ENCODE measurements at places on chromosomes 3 and 15. TPM values are rescaled to one million over a fixed set of nuclear protein-coding genes. Genes with fewer than 3 reads are reported as not detected.
A peak's percentile ranks its signal among the peaks of the same experiment; 100 is the strongest.

- DNase-seq: peak; percentile 83
These were observed 32.6 kb downstream of the SEMA7A start for GRCh38 chr15:74400915-74401757.

SMAD6 gene
- 0.41 TPM for total RNA-seq

GRCh38 chr3:18113417-18113816, 311.7 kb downstream of the SATB1 start:
- no peak for DNase-seq

GRCh38 chr3:113287111-113287802, 75.9 kb downstream of the BOC start:
- DNase-seq: no peak

SST gene
- not detected for total RNA-seq

DNA sequence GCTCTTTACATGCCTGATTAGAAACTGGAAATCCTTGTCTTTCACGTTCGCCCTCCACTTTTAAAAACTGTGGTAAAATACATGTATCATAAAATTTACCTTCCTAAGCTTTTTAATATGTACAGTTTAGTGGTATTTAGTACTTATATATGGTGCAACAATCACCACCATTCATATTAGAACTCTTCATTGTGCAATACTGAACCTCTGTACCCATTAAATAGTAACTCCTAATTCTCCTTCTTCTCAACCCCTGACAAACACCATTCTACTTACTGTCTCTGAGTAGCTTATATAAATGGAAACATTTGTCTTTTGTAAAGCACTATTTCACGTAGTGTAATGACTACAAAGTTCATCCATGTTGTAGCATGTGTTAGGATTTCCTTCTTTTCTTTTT, 28.2 kb downstream of the GRM2 start:
- DNase-seq: no peak

GRCh38 chr3:42035816-42036482, 55.2 kb upstream of the TRAK1 start:
- DNase-seq: no peak

- no peak for DNase-seq
These were observed 29.6 kb upstream of the RBP2 start for GRCh38 chr3:139505829-139506386.

GRCh38 chr3:139830817-139831216, 104.2 kb upstream of the CLSTN2 start:
- no peak for DNase-seq

GRCh38 chr3:20060974-20061685, 20.9 kb downstream of the KAT2B start:
- no peak for DNase-seq

- no peak for DNase-seq
These were observed 108.4 kb downstream of the OXNAD1 start for GRCh38 chr3:16373341-16373946.

SCN10A gene
- not detected for total RNA-seq

ZPLD1 gene
- not detected for total RNA-seq

MOBP gene
- not detected for total RNA-seq

DNA sequence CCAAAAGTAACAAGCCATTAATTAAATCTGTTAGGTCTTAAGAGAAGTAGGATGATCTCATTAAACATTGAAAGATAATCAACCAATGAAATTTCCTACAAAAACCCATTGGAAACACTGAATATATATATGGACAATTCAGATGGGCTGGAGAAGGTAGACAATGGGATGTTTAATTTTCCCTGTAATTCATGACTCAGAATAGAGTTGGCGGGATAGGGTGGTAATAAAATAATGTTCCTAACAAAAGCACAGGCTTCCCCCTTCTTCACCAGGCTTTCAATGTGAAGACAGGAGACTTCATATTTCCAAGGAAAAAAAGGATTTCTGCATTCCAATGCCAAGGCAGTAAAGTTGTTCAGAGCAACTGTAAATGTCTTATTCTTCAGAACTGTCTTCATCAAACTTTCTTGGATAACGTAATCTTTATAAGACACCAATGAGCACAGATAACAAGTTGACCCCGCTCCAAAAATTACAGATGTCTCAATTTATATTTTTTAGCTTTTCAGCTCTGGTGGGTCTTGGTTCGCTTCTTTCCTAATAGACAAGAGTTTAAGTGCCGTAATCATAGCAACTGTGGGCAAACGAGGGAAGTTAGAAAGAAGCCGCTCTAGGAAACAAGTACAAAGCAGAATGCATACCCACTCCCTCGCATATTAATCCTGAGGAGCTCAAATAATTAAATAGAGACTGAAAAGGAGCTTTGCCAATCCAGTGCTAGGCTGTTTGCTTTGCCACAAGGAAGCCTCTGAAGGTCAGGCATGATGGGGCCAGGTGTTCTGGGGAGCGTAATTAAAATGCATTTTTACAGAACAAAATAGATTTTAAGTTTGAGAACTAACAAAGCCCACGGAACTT, 377.0 kb downstream of the FOXP1 start:
- DNase-seq: no peak

ARRDC4 gene
- total RNA-seq: 0.94 TPM

MRAS gene
- 0.07 TPM for total RNA-seq

GRCh38 chr3:81550415-81550814, 211.0 kb downstream of the GBE1 start:
- DNase-seq: no peak

GRCh38 chr3:46368569-46368968, 2.2 kb upstream of the CCR5 start:
- peak; percentile 79 for DNase-seq

MYEF2 gene
- 25.7 TPM for total RNA-seq

DNA sequence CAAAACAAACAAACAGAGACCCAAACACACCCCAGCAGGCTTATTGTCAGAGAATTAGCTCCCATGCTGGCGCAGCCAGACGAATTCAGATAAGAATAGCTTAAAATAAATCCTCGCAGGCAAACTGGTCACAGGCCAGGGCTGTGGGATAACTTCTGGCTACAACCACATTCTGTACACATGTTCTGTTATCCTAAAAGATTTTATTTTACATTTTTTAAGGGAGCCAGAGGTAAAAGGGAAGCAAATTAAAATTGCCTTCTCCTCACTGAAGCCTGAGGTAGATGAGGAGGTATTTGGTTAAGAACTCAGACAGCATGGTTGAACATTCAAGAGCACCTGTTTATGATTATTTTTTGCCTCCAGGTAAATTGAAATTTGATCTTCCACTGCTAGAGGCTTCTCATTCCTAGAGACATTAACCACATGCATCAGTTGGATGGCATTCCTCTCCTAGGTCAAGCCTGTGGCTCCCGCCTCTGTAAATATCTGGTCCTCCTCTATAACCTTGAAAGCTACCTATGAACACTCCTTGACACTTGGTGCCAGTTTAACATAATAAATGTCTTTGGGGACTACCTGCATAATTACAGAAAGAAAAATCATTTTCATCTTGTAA, 190.3 kb downstream of the SATB1 start:
- no peak for DNase-seq

EHD4 gene
- total RNA-seq: 22.3 TPM

DNA sequence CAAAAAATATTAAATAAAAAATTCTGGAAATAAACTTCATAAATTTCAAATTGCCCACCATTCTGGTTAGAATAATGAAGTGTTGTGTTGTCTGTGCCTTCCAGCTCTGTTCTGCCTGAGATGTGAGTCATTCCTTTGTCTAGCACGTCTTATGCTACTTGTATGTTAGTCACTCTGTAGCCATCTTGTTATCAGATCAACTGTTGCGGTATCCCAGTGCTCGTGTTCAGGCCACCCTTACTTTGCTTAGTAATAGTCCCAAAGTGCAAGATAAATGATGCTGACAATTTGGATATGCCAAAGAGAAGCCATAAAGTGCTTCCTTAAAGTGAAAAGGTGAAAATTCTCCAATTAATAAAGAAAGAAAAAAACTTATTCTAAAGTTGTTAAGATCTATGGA, 527.5 kb downstream of the NAALADL2 start:
- no peak for DNase-seq

DNA sequence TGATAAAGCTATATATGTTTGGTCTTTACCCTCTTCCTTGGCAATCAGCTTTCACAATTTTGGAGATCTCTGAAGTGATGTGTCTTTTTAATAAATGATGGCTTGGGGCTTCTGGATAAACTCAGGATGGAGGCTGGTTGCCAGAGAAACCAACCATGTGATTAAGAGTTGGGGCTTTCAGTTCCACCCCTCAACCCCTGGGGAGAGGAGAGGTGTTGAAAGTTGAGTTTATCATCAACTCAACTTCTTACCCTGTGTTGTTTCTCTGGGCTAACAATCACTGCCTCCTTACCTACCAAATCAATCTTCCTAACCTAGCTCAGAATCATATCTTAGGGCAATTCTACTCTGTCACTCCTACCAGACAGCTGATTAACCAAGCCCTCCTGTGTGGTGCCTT, 735.8 kb downstream of the ZPLD1 start:
- DNase-seq: no peak

CACNA2D3 gene
- total RNA-seq: not detected

DNA sequence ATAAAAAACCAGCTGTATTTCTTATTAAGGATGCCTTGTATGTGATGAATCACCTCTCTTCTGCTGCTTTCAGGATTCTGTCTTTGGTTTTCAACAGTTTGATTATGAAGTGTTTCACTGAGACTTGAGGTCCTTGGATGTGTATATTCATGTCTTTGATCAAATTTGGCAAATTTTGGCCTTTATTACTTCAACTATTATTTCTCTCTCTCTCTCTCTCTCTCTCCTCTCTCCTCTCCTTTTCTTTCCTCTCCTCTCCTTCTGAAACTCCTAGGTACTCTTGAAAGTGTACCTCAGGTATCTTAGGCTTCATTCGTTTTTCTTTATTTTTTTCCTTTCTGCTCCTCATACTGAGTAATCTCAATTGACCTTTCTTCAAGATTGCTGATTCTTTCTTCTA, 43.3 kb downstream of the LSM3 start:
- no peak for DNase-seq

SLC27A2 gene
- total RNA-seq: 9.9 TPM

DNA sequence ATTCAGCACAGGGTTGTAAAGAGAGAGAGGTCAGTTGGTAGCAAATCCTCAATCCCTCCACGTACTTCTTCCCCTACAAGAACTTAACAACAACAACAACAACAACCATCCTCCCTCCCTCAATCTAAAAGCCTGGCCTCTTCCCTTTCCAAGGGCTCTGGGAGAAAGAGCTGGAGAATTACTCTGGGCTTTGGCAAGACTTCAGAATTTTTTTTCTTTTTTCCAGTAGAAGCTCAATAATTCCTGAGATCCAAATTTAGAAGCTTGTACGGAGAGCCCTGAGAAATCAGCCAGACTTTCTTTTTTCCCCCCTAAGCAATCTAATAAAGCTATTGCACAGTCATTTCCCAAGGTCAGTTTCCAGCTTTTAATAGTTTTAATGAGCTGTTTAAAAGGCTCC, 95.8 kb upstream of the CACNA2D3 start:
- DNase-seq: no peak

ECE2 gene
- not detected for total RNA-seq

- DNase-seq: no peak
These were observed 53.4 kb upstream of the DCUN1D1 start for GRCh38 chr3:183033746-183034145.

CA12 gene
- total RNA-seq: not detected

TF gene
- total RNA-seq: 0.02 TPM

WNT5A gene
- total RNA-seq: not detected

DNA sequence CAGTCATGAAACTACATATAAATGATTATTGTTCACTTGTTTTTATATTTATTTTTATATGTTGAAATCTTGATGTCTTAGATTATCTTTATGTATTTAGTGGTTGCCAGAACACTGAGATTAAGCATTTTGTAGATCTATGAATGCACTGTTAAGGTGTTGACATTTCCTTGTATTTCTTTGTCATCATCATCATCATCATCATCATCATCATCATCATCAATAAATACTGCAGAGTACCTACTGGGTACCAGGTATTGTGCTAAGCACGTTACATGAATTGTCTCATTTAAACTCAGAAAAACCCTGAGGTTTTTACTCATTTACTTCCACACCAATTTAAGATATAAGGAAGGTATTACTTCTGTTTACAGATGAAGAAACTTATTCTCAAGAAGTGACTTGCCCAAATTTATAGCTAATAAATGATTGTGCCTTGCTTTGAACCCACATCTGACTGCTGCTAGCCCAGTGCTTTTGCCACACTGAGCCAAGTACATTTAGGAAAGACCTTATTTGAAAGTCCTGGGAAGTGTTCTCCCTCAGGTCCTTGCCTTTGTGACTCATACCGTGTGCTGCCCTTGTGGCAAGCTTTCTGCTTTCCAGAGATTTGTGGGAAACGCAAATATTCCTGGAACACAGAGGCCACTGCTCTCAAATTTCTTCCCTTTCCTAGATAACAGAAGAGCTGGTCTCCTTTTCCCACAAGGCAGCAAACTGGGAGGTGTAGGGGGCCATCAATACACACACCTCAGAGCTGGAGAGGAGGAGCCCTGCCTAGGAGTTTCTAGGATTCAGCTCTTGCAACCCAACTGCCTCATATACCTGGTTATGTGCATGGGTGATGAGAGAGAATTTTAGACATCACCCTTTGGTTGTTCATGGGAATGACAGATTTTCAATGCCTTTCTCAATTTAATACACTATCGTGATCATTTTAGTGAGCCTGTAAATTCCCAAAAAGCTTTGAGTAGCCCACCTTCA, 115.4 kb upstream of the C15orf61 start:
- DNase-seq: no peak

GRCh38 chr3:32685543-32686185, 676 bp downstream of the CNOT10 start:
- no peak for DNase-seq

DNA sequence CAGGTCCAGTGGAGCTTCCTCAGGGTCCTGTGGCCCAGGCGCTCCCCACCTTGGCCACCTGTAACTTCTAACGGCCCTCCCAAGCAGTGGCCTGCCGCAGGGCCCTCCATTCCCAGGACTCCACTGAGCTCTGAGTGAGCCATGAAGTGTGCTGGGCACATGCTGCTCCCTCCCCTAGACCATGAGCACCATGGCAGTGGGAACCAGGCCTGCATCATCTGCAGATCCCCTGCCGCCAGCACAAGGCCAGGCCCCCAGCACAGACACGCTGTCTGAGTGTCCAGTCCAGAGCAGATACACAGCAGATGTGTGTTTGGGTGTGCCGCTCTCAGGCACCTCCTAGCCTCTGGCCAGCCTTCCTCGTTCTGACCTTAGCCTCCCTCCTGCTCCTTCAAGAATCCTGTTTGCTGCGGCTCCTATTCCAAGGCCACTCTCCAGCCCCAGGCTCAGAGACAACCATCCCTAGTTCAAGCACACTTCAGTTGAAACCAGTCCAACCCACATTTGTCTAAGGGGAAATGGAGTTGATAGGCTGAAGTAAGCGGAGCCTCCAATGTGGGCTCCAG, 7.0 kb upstream of the KLF15 start:
- DNase-seq: no peak

GRCh38 chr3:72270072-72270681, 485.2 kb upstream of the PROK2 start:
- no peak for DNase-seq

DNA sequence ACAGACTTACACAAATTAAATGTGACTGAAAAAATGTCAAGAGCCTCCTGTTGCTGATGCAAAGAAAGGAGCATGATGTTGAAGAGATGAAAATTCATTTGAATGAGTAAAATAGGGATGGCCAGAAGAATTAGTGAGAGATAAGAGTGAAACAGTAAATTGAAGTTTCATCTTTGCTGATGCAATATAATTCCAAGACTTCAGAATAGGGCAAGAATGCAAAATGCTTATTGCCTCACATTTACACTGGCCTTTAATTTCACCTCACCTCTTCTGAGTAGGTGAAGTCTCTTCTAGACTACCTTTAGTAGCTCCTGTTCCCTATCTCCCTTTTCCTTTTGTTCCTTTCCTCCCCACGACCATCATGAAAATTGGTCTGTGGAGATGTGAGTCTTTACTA, 15.3 kb upstream of the MAPK6 start:
- DNase-seq: no peak

BCHE gene
- not detected for total RNA-seq
